Stimulated activated CD4-positive, alpha-beta T cell treated with anti-CD3 and anti-CD28 coated beads, Interleukin-1b, Interleukin-23, amount 100 ng/mL, for 4 hours (primary cell): ENCODE measurements at places on chromosomes 4 and X.
A peak's percentile ranks its signal among the peaks of the same experiment; 100 is the strongest.

DNA sequence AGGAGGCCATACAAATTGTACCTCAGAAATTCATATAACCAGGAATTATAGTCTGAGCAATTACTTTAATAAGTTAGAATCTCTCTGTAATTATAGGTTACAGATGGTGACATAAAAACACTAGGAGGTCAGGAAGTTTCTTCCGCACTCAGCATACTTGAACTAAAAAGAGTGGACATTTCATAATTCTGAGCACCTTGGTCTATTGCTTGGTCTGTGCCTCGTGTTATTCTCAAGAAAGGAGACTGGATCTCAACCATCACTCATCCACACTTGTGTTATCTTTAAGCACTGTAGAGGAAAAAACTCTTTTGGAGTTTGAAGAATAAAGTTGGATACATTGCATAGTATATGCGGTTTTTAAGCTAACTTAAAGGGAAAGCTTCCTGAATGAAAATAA, 91.1 kb downstream of the SYNPO2 start:
- DNase-seq: no peak

DNA sequence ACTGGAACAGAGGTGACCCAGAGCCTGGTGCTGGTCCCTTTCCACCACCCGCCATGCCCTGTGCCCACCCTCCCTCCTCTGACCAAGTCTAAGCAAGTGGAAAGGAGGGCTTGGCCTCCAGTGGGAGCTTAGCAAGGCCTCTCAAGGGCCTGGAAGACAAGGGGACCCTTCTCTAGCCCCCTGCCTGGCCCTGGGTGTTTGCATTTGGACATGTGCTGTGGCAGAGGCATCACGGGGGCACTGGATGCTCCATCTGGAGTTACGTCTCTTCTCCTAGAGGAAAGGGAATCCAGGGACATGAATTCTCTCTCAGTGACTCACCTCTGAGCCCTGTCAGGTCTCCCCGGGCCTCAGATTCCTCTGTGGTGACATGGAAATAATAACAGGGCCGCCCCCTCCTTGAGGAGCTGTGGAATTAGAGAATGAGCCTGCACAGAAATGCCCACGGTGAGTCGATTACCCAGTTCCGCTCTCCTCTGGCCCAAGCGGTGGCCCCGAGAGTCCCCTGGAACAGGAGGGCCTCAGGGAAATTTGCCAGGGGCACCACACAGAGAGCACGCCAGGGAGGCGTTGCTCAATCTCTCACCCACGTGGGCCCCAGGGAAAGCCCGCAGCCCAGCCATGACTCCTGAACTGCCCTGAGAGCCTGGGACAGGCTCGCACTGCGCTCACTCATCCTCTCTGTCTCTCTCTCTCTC, 189.6 kb downstream of the BCOR start:
- no peak for DNase-seq

GRCh38 chrX:75623535-75623934, 100.7 kb upstream of the ZDHHC15 start:
- DNase-seq: no peak

GRCh38 chr4:142473218-142473959, 372.7 kb downstream of the INPP4B start:
- DNase-seq: no peak

GRCh38 chr4:139214039-139214534, 37.1 kb upstream of the ELF2 start:
- DNase-seq: no peak

DNA sequence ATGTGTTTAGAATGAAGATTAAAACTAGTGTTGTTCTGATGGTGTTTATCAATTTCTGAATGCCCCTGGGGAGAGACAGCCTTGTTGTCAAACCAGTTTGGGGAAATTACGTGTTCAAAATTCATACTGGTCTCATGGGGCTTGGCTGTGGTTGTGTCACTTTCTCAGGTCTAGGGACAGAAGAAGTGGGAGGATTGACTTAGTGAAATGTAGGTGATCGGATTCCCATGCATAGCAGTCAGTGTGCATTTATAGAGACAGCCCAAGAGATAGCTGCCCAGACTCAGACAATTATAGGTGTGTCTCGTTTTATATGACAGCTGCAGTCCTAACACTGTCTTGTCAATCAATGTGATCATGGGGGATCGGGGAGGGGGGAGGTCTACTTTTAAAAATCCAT, 94.4 kb upstream of the CLCN4 start:
- DNase-seq: no peak

GRCh38 chrX:115591856-115592842, 31.2 kb downstream of the PLS3 start:
- no peak for DNase-seq

GRCh38 chr4:147318586-147318985, 162.3 kb upstream of the EDNRA start:
- DNase-seq: no peak

- no peak for DNase-seq
These were observed 132.3 kb upstream of the PJA1 start for GRCh38 chrX:69297506-69297905.

GRCh38 chr4:54228056-54228527, 1.0 kb upstream of the PDGFRA start:
- peak; percentile 36 for DNase-seq

DNA sequence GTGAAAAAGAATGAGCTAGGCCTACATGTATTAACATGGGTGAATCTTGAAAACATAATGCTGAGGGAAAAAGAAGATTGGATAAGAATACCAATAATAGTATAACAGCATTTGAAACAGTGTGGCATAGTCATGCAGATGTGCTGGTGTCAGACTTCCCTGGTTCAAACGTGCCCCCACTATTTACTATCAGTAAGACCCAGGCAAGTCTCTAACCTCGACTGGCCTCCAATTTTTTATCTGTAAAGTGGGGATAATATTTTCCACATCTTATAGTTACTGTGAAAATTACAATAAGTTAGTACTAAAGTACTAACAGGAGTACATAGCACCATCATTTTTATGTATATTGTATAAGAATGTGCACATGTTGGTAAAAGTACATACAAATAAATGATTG, 17.0 kb upstream of the SLAIN2 start:
- DNase-seq: no peak

- no peak for DNase-seq
These were observed 64.8 kb upstream of the HELT start for GRCh38 chr4:184953421-184953945.

GRCh38 chr4:122548452-122548851, 72.4 kb downstream of the IL21 start:
- DNase-seq: no peak

DNA sequence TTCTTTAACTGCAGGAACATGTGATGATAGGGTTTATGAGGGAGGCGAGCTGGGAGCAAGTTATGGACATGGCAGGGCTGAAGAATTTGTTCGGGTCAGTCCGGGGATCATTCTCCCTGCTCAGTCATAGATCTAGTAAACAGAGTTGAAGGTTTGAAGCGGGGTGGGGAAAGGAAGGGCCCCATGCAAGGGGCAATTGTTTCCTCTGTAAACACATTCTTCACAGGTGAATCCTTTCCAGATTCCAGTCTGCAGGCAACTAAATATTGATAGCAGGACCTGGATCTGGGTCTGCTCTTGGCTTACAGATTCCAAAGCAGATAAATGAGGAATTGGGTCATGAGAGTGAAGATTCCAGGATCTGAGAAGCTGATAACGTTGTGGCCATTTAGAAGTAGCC, 44.3 kb upstream of the ARHGAP24 start:
- DNase-seq: no peak
